Activated T-helper 2 cell treated with anti-CD3 and anti-CD28 coated beads, Interferon-gamma antibody, Interleukin-2, Interleukin-4, amounts not matched to agents 10 μg/mL and 5 μg/mL and 100 μg/mL, durations not matched to agents 14 hours and 24 hours and 36 hours (primary cell): ENCODE measurements at places on chromosomes 7 and 10.

- no peak overlapping the region for H3K4me3 ChIP-seq
- no peaks in the 10 kb centered on the region for H3K4me1 ChIP-seq
- no peak overlapping the region for H3K27ac ChIP-seq
- no peaks in the 10 kb centered on the region for H3K27me3 ChIP-seq
Observed at GRCh38 chr10:112767156-112767555, 182.9 kb upstream of the TCF7L2 start.

GRCh38 chr10:23657677-23658076, 218.8 kb downstream of the OTUD1 start:
- H3K4me3 ChIP-seq, result no peak overlapping the region
- no peaks in the 10 kb centered on the region for H3K4me1 ChIP-seq
- no peaks in the 10 kb centered on the region for H3K36me3 ChIP-seq
- no peak overlapping the region for H3K27ac ChIP-seq
- H3K27me3 ChIP-seq, result no peaks in the 10 kb centered on the region

DNA sequence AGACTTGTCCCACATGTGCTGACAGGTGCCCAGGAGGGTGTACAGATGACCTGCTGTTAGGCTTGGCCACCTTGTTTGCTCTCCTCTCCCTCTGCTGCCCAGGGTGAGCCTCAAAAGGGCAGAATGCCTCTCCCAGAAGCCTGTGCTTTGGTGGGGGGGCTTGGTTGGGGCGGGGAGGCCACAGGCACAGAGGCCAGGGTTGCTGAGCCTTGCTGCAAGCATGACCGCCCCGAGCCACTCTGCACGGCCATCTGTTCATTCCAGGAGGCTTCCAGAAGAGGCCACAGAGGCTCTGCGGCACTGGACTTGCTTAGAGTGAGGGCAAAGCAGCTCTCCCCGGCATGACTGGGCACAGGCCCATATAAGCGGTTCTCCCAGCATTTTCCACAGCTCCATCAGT, 190.8 kb downstream of the GLRX3 start:
- no peak overlapping the region for H3K27ac ChIP-seq
- H3K4me1 ChIP-seq, result no peaks in the 10 kb centered on the region
- H3K27me3 ChIP-seq, result no peaks in the 10 kb centered on the region
- no peak for DNase-seq
- no peaks in the 10 kb centered on the region for H3K36me3 ChIP-seq
- no peak overlapping the region for H3K4me3 ChIP-seq

DNA sequence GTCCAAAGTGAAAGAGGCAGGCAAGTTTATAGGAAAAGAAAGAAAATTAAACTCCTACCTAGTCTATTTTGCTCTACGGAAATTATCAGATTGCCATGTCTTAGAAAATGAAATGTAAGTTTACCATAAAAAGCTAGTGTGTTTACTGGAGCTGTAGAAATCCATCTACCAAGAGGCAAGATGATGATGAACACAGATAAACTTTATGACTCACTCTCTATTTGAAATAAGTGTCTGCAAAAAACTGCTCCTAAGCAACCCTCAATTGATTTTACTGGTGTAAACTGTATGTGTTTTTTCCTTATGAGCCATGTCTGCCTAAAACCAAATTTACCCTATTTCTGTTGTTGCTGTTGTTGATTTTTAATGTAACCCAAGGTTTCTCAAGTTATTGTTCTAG, 73.8 kb upstream of the TMEM106B start:
- no peak for DNase-seq
- H3K4me1 ChIP-seq, result peaks cover 15% of the 10 kb centered on the region
- H3K4me3 ChIP-seq, result no peak overlapping the region
- no peaks in the 10 kb centered on the region for H3K36me3 ChIP-seq

- DNase-seq, result no peak
- H3K36me3 ChIP-seq, result no peaks in the 10 kb centered on the region
- H3K4me3 ChIP-seq, result no peak overlapping the region
- peaks cover 4% of the 10 kb centered on the region for H3K4me1 ChIP-seq
- H3K27me3 ChIP-seq, result peaks cover 50% of the 10 kb centered on the region
- no peak overlapping the region for H3K27ac ChIP-seq
Observed at GRCh38 chr10:11699550-11700097, 42.6 kb upstream of the ECHDC3 start.

DNA sequence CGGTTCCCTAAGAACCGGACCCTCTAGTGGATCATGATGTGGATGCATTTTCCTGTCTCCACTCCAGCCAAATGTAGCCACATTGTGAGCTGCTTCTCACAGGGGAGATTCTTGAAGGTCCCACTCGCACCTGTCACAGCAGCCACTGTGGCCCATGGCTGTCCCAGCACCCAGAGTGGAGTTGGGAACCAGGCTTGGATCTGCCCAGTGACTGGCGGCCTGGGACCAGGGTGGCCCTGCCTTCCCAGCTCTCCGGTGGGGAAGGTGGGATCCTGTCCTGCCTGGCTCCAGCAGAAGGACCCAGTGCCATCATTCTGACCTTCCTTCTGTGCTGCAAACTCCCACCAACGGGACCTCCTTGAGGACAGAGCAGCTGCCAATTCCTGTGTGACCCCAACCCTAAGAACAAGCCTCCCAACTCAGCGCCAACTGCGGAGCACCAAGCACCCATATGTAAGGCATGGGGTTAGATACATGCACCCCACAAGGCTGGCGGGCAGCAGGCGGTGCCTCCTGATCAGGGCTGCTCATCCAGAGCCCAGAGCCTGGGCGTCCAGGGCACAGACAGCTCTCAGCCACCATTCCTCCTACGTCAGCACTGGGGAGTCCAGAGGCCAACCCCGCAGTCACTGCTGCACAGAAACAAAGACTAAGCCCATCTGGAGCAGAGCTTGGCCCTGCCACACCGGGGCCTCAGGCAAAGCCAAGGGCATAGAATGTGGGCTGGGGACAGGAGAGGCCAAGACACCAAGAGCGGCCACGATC, 28.8 kb downstream of the EBF3 start:
- no peak for DNase-seq
- H3K36me3 ChIP-seq, result no peaks in the 10 kb centered on the region
- no peaks in the 10 kb centered on the region for H3K4me1 ChIP-seq
- no peak overlapping the region for H3K4me3 ChIP-seq

DNA sequence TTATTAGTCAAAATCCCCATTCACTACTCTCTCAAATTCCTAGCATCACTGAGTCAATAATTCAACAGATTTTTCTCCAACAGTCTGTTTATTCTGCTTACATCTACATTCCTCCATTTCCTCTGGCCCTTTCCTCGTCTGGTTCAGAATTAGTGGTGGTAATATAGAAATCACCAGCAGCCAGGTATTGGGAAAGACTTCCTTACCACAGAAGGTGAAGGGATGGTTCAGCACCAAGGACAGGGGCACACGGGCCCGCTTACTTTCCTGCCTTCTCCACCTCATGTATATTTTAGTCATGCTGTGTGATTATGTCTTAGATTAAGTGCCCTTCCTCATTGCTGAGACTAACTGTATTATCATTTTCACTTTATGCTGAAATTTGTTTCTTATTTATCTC, 70.4 kb upstream of the APBB1IP start:
- H3K27ac ChIP-seq, result no peak overlapping the region
- peaks cover 10% of the 10 kb centered on the region for H3K27me3 ChIP-seq
- H3K4me1 ChIP-seq, result peaks cover 2% of the 10 kb centered on the region
- H3K36me3 ChIP-seq, result no peaks in the 10 kb centered on the region
- H3K4me3 ChIP-seq, result no peak overlapping the region

- H3K36me3 ChIP-seq, result no peaks in the 10 kb centered on the region
- no peak overlapping the region for H3K4me3 ChIP-seq
- no peaks in the 10 kb centered on the region for H3K27me3 ChIP-seq
- no peaks in the 10 kb centered on the region for H3K4me1 ChIP-seq
- no peak for DNase-seq
Observed at GRCh38 chr7:117408831-117409230, 18.5 kb downstream of the ASZ1 start.

- H3K4me1 ChIP-seq, result no peaks in the 10 kb centered on the region
- H3K36me3 ChIP-seq, result no peaks in the 10 kb centered on the region
- no peak overlapping the region for H3K27ac ChIP-seq
- no peak overlapping the region for H3K4me3 ChIP-seq
- no peak for DNase-seq
Observed at GRCh38 chr7:115953592-115954255, 76.8 kb downstream of the TFEC start.

GRCh38 chr7:47179812-47180515, 401.9 kb downstream of the TNS3 start:
- no peaks in the 10 kb centered on the region for H3K4me1 ChIP-seq
- no peaks in the 10 kb centered on the region for H3K36me3 ChIP-seq
- H3K27me3 ChIP-seq, result no peaks in the 10 kb centered on the region
- no peak for DNase-seq
- no peak overlapping the region for H3K4me3 ChIP-seq
- H3K27ac ChIP-seq, result no peak overlapping the region

DNA sequence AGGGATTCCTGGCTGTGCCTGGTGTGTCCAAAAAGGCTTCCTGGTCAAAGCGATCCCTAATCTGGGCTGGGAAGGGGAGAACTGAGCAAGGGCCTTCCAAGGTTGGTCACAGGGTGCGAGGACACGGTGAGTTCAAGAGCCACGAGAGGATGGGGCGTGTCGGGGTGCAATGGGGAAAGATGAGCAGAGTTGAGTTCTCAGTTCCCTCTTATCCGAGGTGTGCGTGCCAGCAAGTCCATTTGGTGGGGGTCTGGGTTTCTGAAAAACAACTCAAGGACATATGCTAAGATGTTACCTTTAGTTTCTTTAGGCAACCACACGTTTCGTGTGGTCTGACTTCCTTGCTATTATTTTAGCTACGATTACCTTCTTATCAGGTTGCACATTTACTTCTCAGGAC, 1.3 kb downstream of the ZNF775 start:
- no peaks in the 10 kb centered on the region for H3K27me3 ChIP-seq
- H3K36me3 ChIP-seq, result peaks cover 15% of the 10 kb centered on the region
- no peak overlapping the region for H3K27ac ChIP-seq
- no peak for DNase-seq

DNA sequence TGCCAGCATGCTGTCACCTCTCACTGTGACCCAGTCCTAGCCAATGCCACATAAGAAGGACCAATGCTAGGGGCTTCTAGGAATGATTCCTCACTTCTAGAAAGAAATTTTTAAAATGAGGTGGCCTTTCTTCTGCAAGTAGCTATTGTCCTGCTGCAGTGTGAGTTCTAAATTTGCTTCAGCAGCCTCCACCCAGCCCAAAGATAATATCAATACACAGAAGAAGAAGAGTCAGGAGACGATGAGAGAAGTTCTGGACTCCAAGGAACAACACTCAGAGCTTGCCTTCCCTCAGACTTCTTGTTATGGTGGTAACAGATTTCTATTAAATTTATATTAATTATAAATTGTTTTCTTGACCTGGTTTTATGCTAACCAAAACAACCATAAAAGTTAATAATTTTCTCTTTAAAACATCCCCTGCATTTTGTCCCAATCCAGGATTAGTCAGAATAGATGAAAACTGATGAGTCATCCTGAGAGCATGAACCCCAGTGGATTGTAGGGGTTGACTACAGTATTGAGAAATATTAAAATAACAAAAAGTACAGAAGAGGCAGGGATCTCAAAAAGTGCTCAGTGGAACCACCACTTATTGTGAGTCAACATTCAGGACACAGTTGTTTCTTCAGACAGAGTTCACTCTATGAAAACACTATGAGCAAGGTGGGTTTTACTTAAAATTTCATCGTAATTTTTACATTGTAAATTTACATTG, 29.6 kb upstream of the AKR1C2 start:
- no peak overlapping the region for H3K4me3 ChIP-seq
- no peaks in the 10 kb centered on the region for H3K4me1 ChIP-seq
- no peaks in the 10 kb centered on the region for H3K36me3 ChIP-seq
- no peak for DNase-seq
- peaks cover 1% of the 10 kb centered on the region for H3K27me3 ChIP-seq

DNA sequence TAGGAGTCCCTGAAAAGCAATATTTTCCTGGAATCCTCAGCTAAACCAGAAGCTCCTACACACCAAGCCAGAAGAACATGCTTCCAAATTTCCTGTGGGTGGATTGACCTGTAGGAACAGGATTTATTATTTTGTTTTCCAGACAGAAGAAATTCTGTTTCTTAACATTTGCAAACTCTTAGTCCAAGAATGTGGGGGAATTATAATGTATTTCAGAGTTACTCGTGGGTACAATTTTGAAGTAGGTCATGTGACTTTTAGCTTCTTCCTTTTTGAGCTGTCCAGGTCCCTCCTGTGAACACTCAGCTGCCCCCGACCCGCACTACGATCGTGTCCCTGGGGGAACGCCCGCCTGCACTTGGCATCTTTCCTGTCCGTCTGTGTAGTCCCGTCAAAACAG, 27.7 kb upstream of the VIPR2 start:
- no peak for DNase-seq
- H3K4me1 ChIP-seq, result peaks cover 7% of the 10 kb centered on the region
- no peaks in the 10 kb centered on the region for H3K27me3 ChIP-seq
- H3K4me3 ChIP-seq, result no peak overlapping the region
